ENCODE measurements at places on chromosomes 1 and 21.

- DNase-seq: no peak
Observed at GRCh38 chr1:215569986-215570824, 3.1 kb downstream of the KCTD3 start.

GRCh38 chr1:218390618-218391017 is 45.5 kb downstream of the TGFB2 start:
- no peak for DNase-seq

GRCh38 chr1:86714561-86715244 is 10.3 kb downstream of the SH3GLB1 start:
- DNase-seq: no peak

- DNase-seq: no peak
Observed at GRCh38 chr21:17472592-17473271, 40.1 kb upstream of the CXADR start.

GRCh38 chr1:3907031-3907534 is 7.0 kb upstream of the C1orf174 start:
- no peak for DNase-seq

GRCh38 chr1:153816283-153816889 is 41.2 kb downstream of the SLC27A3 start:
- DNase-seq: no peak

- DNase-seq: no peak
Observed at GRCh38 chr21:34693192-34693810, 24.5 kb downstream of the CLIC6 start.

GRCh38 chr1:6612641-6613360 is 730 bp upstream of the PHF13 start:
- DNase-seq: no peak

GRCh38 chr1:156963621-156964020 is 43.2 kb downstream of the LRRC71 start:
- DNase-seq: no peak

DNA sequence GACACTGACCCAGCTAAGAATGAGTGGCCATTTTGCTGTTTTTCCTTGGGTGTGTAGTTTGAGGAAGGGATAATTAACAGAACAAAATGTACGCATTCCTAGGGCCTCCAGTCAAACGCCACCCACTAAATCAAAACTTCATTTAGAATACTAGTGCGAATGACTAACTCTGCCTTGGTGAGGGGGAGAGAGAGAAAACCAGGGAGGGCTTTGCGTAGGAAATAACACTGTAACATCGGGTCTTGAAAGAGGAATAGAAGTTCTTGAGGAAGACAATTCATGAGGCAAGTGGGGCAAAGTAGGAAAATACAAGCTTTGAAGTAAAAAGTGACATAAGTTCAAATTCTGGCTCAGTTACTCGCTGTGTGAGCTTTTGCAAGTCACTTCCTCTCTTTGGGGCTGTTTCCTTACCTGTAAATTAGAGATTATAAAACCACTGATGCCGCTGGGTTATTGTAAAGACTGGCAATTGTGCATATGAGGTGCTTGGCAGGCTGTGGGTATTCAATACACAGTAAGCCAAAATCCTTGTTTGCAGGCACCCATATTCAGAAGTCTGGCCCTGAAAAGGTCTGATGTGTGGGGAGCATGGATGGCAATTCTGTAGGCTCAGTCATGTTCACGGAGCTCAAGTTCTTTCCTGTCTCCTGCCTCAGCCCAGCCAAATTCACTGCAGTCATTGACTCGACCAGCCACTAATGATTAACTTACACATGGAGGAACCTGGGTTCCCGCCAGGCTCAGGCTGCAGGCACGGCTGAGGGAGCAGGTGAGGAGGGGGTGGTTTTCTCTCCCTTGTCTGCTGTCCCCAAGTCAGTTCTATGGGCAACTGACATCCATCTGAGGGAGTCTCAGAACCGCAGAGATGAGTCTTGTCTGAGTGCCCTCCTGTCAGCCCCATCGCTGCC is 140.3 kb upstream of the CSF3R start:
- DNase-seq: no peak

GRCh38 chr1:110687250-110687649 is 12.5 kb upstream of the KCNA3 start:
- no peak for DNase-seq

- DNase-seq: no peak
Observed at GRCh38 chr1:108531444-108531843, 28.5 kb upstream of the EEIG2 start.

GRCh38 chr1:209106237-209106741 is 477.2 kb upstream of the CAMK1G start:
- DNase-seq: no peak

- no peak for DNase-seq
Observed at GRCh38 chr1:201970334-201971159, 11.9 kb upstream of the RNPEP start.

GRCh38 chr1:72371259-72372035 is 89.1 kb upstream of the NEGR1 start:
- DNase-seq: no peak

DNA sequence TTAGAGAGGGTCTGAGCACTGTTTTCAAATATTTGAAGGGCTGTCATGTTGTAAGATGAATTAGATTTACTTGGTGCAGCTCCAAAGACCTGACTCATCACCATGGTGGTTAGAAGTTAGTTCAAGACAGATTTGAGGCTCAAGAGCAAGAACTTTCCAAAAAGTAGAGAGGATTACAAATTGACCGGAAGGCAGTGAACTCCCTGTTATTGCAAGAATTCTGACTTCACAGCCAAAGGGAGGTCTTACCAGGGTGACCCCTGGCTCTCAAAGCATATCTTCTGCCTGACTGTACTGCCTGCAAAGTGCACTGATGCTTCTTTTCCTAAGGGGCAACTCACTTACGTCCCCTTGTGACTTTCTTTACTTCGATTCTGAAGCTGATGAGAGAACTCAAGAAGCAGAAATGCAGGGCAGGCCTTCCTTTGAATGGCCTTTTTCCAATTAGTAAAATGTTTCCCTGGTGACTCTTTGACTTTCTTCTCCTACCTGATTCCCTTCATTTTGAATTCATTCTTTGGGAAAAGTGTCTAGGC is 86.4 kb downstream of the NAV1 start:
- no peak for DNase-seq

DNA sequence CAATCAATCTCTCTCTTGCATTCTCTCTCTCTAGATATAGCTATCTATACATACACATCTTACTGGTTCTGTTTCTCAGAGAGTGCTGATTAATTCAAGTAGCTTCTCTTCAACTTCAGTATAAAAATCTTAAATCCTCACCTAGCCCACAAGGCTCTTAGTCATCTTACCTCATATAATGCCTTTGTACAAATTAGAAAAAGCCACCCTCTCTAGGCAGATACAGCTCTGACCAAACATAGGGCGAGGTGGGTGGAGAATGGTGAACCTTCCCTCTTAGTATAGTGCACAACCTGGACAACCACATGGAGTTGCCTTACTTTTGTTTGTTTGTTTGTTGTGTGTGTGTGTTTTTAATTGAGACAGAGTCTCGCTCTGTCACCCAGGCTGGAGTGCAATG is 5.1 kb upstream of the INAVA start:
- DNase-seq: no peak

Measured in activated CD4-positive, alpha-beta T cell treated with anti-CD3 and anti-CD28 coated beads for 1 hour (primary cell).